ENCODE measurements at places on chromosomes 7 and 10.

GRCh38 chr7:16564909-16565426 is 38.3 kb downstream of the LRRC72 start:
- peak; percentile 32 for DNase-seq

- DNase-seq: peak; percentile 32
These were observed 85.1 kb downstream of the HIPK2 start for GRCh38 chr7:139692723-139693122.

DNA sequence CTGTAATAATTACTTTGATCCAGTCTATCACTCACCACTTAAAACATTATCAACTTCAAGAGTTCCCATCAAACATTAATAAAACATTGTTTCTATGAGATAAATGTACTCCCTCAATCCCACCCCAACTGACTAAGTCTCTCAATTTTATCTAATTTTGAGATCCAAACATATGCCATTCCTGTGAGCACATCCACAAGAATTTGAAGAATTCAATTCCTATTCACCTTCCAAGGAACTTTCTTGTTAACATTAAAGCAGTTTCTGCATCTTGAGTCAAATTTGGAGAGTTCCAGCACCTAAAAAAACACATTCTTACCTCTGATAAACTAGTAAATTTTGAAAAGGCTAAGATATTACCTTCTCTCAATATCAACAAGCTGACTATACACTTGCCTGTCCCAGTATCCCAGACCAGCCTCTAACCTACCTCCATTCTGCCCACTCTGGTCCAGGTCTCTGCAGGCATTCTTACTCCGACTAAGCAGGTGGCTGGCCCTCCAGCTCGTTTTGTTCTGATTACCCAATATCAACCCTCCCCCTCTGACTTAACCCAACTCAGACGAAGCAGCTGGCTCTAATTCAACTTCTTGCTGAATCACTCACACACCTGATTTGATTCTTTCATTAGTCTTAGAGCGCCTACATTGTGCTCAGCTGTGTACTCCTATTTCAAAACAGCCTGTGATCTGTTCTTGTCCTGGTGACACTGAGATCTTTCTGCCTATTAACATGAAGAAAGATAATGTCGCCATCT is 275.2 kb downstream of the IPMK start:
- no peak for DNase-seq

- DNase-seq: no peak
These were observed 86.8 kb downstream of the ANKRD7 start for GRCh38 chr7:118311121-118311836.

DNA sequence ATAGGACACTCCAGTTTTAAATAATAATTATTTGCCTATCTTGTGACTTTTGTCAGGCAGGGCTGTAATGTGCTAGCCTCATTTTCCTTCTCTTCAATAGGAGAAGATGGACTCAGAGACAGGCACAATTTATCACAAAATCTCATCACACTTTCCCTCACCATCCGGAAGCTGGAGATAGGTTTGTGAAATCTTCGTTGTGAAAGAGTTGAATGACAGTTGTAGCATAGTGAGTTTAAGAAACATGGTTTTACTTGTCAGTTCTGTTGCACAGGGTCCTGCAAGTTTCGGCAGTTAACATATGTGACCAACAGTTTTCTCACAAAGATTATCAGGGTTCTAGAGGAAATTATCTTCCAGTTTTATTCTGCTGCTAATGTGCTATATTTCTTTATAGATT is 37.7 kb upstream of the MAP3K8 start:
- no peak for DNase-seq

DNA sequence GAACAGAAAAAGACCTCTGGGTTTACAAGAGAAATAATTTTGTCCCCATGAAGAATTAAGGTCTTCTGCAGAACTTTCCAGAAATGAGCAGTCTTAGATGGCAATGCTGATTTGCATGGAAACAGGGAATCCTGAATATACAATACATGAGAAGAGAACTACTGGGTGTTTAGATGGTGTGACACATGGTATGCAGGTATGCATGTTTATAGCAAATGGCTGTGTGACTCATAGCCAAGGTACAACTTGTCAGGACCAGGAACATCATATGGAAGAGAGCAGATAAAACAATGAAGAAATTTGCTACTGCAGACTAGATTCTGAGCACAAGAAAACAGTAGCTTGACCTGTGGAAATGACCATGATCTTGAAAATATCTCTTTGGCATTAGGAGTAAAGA is 907.8 kb downstream of the GATA3 start:
- DNase-seq: no peak

- DNase-seq: no peak
These were observed 442.0 kb upstream of the ANKRD30A start for GRCh38 chr10:36683421-36683820.

GRCh38 chr10:78547905-78548304 is 514.2 kb downstream of the RPS24 start:
- no peak for DNase-seq

GRCh38 chr7:99011341-99011705 is 132.6 kb downstream of the SMURF1 start:
- no peak for DNase-seq

DNA sequence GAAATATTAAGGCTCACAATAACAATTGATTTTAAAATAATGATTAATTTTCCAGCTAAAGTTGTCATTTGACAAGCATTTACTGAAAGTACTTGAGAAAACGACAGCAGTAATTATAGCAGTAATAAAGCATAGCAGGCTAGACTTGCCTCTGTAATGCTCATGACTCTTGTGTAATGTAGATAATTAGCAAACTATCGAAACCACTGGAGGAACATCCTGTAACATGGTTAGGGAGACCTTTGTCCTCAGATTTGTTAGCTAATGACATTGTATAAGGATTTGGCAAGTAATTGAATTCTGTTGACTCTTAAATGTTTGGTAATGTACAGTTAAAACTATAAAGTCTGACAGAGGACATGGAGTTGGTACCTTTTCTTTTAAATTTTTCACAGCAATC is 24.8 kb downstream of the ARL4A start:
- DNase-seq: no peak

- no peak for DNase-seq
These were observed 3.4 kb downstream of the RABGEF1 start for GRCh38 chr7:66743920-66744319.

- DNase-seq: no peak
These were observed 644 bp downstream of the SORBS1 start for GRCh38 chr10:95560278-95561176.

- no peak for DNase-seq
These were observed 345.8 kb downstream of the KCNMA1 start for GRCh38 chr10:77291596-77292505.

DNA sequence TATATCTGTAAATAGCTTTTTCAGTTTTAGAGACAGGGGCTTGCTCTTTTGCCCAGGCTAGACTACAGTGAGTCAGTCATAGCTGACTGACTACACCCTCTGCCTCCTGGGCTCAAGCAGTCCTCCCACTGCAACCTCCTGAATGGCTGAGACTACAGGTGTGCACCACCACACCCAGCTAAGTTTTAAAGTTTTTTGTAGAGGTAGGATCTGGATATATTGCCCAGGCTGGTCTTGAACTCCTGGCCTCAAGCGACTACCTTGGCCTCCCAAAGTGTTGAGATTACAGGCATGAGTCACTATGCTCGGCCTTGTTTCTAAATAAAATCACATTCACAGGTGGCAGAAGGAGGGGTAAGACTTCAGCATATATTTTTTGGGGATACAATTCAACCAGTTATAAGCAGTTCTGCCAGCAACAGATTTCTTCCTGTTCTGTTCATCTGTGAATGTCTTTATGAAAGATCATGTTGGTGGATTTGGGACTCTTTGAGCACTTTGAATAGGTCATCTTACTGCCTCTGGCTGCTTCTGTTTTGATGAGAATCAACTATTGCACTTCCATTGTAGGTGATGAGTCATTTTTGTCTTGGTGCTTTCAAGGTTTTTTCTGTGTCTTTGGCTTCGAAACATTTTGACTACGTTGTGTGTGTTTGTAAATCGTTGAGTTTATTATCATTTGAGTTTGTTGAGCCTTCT is 15.7 kb downstream of the RBM33 start:
- no peak for DNase-seq

GRCh38 chr7:132115758-132116157 is 460.5 kb downstream of the PLXNA4 start:
- DNase-seq: no peak

- DNase-seq: no peak
These were observed 965.6 kb downstream of the XPNPEP1 start for GRCh38 chr10:108957681-108958080.

DNA sequence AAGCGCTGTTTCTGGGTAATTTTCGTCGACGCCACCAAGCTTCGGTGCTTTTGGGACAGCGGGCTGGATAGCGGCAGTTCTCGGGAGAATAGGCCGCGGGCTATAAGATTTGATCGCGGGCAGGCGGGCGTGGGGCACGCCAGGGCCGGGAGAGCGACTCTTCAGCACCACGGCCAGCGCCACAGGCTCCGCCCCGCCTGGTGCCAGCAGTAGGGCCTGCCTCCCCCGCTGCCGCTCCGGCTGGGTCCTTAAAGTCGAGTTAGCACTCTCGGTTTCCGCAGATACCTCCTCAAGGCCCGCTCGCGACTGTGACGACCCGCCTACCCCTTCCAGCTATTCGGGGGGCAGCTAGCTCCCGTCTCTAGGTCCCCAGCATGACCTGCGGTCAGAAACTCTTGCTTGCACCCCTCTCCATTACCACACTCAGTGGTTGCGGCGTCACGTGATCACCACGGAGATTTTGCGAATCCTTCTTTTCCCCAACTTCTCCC is 9.4 kb downstream of the NXPH1 start:
- DNase-seq: no peak

- DNase-seq: no peak
These were observed 65.3 kb downstream of the LMBR1 start for GRCh38 chr7:156827587-156828203.

GRCh38 chr7:139683137-139683921 is 94.5 kb downstream of the HIPK2 start:
- DNase-seq: no peak

Data from NCI-H1092 (cell line).